ENCODE measurements at places on chromosomes 1 and 21.

GRCh38 chr21:38459490-38459889, 38.8 kb downstream of the ERG start:
- no peak for DNase-seq

GRCh38 chr1:150576794-150577556, 2.4 kb downstream of the MCL1 start:
- DNase-seq = peak; percentile 43

- no peak for DNase-seq
These were observed 33.0 kb downstream of the KANK4 start for GRCh38 chr1:62285984-62286785.

GRCh38 chr21:31564439-31564838, 95.1 kb upstream of the SOD1 start:
- no peak for DNase-seq

GRCh38 chr21:45226540-45227326, 61.0 kb downstream of the POFUT2 start:
- no peak for DNase-seq

GRCh38 chr1:219085082-219085481, 88.6 kb upstream of the LYPLAL1 start:
- DNase-seq = no peak

DNA sequence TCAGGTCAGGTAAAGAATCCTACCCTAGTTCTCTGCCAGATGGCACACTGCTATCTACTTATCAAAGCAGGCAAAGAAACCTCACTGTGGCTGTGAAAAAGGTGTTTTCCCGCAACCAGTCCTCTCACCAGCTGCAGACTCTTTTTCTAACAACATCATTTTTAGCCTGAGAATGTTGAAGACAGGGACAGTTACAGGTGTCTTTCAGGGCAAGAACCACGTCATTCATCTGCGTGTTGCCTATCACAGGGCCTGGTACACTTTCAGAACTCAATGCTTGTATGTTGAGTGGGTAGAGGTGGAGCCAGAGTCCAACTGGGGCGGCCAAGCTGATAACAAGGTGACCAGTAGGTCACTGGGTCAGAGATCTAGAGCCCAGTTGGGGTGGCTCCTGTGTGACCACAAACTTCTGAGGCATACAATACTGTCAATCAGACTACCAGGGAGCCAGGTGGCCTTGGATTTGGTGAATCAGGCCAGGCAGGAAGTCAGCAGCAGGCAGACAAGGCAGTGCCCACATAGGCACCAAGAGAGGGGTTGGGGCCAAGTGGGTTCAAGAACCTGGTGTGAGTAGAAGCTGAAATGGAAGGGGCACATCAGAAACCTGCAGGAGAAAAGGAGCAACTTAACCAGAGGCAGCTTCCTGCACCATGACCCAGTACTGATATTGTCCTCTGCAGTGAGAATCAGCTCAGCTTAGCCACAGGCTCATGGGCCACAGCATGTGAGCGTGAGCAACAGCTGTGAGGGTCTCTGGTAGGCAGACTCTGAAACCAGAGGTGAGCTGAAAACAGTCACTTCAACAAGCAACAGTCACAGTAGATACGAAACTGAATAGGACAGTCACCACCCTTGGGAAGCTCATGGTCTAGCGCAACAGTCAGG, 123.6 kb downstream of the DTL start:
- DNase-seq = peak; percentile 32

DNA sequence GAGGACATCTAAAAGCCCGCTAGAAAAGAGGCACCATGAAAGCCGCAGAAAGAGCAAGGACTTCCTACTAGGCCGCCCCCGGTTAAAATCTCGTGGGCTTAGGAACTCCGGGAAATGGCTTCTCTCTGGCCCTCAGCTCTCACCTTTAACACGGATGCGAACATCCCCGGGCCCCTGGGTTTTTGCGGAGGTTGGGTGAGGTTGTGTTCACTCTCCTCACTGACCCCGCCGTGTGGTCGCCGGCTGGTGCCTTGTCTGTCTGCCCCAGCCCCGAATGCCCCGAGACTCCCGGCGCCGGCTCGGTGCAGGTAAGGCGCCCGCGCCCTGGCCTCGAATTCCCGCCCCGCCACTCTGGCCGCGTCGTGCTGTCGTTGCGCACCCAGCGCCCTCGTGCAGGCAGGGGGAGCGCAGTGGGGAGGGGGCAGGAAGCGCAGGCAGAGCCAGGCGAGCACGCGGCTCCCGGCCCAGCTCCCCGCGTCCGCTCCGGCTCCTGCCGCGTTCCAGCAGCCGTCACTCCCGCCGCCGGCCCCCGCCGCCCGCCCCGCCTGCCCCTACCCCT, at the start of gene SHISAL2A:
Gene SHISAL2A (plus strand): TSS at position 437 of the 559 bp plus-strand sequence. CDS start 326 bp downstream, outside the sequence.
- DNase-seq = no peak

DNA sequence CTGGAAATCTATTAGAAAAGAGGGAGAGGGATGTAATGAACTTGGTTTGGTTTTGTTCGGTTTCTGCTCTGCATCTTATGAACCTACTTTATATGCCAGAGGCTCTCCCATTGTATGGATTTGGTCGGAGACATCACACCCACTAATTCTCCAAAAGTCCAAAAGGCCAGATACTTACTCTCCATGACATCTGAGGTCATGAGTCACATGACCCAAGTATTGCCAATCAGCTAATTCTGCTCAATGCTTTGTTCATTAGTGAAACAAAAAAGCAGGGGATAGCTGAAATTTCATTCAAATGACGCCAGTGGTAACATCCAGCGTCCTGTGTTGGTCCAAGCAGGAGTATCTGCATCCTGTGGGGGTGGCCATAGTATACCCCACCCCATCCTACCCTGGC, 173.6 kb downstream of the TRIM33 start:
- no peak for DNase-seq

DNA sequence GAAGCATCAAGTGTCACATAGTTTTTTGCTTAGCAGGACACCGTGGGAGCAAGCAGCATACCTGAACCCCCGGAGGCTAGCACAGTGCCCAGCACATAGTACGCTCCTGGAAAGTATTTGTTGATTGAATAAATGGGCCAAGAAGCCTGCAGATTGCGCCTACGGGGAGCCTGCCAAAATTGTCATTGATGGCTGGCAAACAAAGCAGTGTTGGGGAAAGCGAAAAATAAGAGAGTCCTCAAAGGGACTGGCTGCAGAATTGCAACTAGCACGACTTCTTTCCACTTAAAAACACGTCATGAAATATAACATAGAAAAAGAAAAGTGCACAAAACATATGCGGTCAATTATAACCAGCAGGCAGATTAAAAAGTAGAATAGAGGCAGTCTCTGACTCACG, 125.2 kb upstream of the GALNT2 start:
- DNase-seq = no peak

DNA sequence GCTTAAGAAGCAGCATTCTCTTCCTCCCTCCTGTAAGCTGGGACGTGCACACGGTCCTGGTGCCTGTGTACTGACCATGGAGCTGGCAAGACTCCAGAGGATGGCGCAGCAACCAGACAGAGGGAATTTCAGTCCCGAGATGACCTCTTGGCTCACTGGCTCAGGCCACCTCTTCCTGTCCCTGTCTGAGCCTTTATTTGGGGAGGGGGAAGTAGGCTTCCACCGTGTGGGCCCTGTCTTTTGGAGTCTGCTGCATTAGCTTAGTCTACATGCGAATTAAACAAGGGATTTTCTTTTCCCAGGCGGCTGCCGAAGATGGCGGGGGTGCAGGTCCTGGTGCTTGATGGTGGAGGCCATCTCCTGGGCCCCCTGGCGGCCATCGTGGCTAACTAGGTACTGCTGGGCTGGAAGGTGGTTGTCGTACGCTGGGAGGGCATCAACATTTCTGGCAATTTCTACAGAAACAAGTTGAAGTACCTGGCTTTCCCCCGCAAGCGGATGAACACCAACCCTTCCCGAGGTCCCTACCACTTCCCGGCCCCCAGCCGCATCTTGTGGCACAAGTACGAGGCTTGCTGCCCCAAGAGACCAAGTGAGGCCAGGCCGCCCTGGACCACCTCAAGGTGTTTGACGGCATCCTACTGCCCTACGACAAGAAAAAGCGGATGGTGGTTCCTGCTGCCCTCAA, 10.2 kb downstream of the IL24 start:
- DNase-seq = no peak

GRCh38 chr21:15706696-15707095, 23.1 kb upstream of the USP25 start:
- no peak for DNase-seq

DNA sequence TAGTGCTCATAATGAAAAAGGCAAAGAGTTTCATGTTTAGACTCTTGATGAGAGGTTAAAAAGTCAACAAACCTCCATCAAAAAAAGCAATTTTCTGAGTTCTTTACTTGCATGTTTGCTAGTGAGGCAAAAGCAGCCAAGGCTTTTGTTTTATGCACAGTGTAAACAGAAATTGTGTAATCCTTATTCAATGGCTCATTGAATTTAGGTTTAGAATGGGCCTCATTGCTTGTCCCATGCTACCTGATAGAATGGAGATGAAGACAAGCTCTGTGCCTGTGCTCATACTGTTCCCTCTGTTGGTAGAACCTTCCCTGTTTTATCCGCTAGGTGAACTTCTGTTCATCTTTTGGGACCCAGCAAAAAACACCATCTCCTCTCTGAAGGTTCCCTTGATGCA, 10.0 kb upstream of the LRRC8D start:
- DNase-seq = no peak

DNA sequence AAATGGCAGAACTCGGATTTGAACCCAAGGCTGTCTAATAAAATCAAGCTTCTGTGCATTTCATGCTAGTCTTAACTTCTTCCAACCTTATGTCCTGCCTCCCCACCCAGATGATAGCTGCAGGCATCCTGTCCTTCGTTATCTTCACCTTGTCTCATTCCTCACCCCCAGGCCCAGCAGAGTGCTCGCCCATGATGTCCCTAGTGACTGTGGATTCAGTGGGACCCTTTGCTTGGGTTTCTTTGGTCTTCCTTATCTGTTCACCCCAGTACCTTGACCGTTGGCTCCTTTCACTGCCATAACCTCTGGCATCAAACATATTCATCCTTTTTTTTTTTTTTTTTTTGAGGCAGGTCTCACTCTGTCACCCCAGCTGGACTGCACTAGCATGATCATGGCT, 5.6 kb upstream of the BSDC1 start:
- DNase-seq = no peak

DNA sequence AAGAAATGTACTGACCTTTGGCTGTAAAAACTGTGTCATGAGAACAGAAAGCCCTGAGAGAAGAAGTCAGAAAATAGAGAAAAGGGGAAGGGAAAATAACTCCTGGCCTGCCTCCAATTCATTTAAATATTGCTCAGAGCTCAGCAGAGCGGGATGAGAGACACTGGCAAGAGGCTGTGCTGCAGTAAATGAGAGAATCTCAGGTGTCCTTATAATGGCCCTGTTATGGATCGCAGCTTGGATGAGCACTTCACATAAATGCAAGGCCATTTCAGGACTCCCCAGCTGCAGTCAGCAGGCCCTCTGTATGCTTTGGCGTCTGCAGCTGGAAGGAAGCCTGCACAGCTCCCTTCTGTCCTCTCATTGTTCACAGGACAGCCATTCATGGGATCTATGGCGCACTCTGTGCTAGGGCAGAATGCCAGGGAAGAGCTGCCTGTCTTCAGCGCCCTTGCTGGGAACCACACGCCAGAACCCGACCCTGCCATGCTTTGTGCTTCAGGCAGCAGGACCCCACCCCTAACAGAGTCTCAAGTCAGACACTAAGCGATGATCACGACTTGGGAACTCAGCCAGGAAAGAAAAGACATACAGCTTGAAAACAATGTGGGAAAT, 20.7 kb upstream of the ABCB10 start:
- DNase-seq = peak; percentile 77

DNA sequence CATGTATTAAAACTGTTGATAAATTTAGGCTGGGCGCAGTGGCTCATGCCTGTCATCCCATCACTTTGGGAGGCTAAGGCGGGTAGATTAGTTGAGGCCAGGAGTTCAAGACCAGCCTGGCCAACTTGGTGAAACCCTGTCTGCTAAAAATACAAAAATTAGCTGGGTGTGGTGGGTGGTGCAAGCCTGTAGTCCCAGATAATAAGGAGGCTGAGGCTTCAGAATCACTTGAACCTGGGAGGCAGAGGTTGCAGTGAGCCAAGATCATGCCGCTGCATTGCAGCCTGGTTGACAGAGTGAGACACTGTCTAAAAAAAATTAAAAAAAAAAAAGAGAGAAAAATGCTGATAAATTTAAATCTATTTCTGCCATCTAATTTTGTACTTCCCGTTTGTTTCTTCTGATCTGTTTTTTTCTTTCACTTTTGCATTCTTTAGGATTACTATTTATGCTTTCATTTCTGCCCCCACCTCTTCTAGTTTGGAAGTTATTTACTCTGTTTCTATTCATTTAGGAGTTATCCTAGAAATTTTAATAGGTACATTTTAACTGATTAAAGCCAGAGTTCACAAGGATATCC, 3.2 kb upstream of the DENND1B start:
- peak; percentile 18 for DNase-seq

- DNase-seq = no peak
These were observed 12.8 kb downstream of the GCSAML start for GRCh38 chr1:247561711-247562110.

DNA sequence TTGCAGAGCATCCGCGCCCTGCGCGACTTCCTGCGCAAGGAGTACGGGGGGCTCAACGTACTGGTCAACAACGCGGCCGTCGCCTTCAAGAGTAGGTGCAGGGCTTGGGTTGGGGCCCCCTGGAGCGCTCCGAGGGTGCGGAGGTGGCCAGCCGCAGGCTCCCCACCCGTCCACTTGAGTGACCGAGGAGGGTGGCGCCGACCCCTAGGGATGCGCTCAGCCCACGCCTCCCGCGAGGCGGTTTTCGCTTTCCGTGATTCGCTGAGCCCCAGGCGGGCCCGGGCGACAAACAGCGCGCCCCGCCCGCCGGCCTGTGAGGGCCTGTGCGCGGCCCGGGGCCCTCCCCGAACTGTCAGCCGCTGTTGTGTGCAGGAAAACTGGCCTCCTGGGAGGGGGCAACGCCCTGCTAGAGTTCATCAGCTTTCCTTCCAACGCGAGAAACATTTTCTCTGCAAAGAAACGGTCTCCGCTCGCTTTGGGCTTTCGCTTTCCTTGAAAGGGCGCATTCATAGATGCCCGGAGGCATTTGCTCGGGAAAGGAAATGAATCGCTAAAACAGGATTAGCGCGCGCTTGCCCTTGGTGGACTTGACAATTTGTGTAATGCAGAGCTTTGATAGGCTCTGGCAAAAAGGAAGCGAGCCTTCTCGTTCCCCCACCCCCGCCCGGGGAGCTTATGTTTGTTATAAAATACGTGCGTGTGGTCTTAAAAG, 668 bp downstream of the CBR3 start:
- DNase-seq = no peak

GRCh38 chr1:111920221-111921024, 69.0 kb downstream of the KCND3 start:
- DNase-seq = no peak

GRCh38 chr21:42231756-42232155, 12.8 kb downstream of the ABCG1 start:
- DNase-seq = no peak

DNA sequence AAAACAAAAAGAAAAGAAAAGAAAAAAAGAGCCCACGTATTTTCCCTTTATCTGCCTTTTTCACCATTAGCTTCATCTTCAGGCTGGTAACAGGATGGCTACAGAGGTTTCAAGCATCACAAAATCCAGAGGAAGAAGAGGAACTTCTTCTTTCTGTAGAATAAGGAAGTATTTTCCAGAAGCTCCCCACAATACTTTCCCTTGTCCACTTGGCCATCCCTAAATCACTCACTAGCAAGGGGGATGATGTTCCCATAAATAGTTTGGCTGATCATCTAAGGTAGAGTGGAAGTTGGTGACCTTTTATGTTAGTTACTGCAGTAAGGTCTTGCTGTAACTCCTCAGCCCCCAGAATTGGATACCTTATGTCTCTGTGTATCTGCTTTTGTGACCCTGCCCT, 45.1 kb upstream of the RNF11 start:
- no peak for DNase-seq

Data from NAMALWA (cell line).